ENCODE measurements at places on chromosomes 13 and 19. TPM values are rescaled to one million over a fixed set of nuclear protein-coding genes. Genes with fewer than 3 reads are reported as not detected.

GRCh38 chr19:42403586-42403985 is 13.5 kb upstream of the CNFN start:
- DNase-seq, result no peak
- H3K36me3 ChIP-seq, result peaks cover 1% of the 10 kb centered on the region
- H3K4me1 ChIP-seq, result 0 out of 2 replicates have a peak, but pooled peaks cover 4% of the 10 kb centered on the region
- H3K4me3 ChIP-seq, result no peak overlapping the region
- no peaks in the 10 kb centered on the region for H3K27me3 ChIP-seq

GRCh38 chr13:95703576-95703975 is 26.6 kb downstream of the DNAJC3 start:
- no peaks in the 10 kb centered on the region for H3K36me3 ChIP-seq
- peaks cover 2% of the 10 kb centered on the region for H3K4me1 ChIP-seq
- peak; percentile 26 for DNase-seq
- no peak overlapping the region for H3K27ac ChIP-seq
- H3K4me3 ChIP-seq, result no peak overlapping the region
- no peaks in the 10 kb centered on the region for H3K27me3 ChIP-seq

DNA sequence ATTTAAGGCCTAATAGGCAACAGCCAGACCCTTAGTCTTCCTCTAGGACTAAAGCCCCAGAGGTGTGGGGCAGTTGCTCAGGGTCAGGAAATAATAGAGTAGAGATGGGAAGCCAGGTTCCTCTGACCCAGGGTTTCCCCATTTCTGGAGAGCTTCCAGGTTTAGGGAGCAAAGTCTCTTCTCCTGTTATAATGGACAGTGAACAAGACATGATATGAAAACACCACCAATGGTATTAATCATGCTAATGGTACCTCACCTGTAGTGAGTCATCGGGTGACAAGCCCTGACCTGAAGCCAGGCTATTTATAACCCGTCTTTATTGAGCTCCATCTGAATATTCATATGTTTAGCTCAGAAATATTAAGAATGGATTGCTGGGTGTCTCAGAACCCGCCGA is 24.6 kb downstream of the BICRA start:
- H3K36me3 ChIP-seq, result peaks cover 2% of the 10 kb centered on the region
- H3K27ac ChIP-seq, result no peak overlapping the region
- no peak overlapping the region for H3K4me3 ChIP-seq

DNA sequence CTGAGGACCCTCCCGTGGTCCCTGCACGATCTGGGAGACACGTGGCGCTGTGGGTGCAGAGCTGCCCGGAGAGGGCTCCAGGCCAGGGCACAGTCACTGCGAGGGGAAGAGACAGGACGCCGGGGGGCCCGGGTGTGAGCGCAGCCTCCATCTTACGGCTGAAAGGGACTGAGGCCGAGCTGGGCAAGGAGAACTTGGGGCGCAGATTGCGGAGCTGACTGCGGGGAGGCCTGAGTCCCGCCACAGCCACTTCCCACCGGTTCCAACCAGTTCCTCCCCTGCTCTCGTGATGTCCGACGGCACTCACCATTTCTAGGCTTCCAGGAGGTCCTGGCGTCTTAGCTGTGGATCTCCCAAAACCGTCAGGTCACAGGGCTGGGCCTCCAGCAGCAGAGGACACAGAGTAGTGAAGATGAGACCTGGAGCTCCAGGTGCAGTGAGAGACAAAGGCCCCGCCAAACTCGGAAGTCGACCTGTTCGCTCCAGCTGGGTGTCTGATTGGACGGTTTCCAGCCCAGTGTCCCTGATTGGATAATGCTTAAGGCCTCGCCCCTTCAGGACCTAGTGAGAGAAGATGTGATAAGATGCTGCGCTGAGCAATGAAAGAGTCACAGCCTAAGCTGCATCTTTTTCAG is 4.8 kb upstream of the ZNF253 start:
- H3K4me3 ChIP-seq, result no peak overlapping the region
- no peaks in the 10 kb centered on the region for H3K36me3 ChIP-seq
- H3K4me1 ChIP-seq, result no peaks in the 10 kb centered on the region
- no peak overlapping the region for H3K27ac ChIP-seq

DNA sequence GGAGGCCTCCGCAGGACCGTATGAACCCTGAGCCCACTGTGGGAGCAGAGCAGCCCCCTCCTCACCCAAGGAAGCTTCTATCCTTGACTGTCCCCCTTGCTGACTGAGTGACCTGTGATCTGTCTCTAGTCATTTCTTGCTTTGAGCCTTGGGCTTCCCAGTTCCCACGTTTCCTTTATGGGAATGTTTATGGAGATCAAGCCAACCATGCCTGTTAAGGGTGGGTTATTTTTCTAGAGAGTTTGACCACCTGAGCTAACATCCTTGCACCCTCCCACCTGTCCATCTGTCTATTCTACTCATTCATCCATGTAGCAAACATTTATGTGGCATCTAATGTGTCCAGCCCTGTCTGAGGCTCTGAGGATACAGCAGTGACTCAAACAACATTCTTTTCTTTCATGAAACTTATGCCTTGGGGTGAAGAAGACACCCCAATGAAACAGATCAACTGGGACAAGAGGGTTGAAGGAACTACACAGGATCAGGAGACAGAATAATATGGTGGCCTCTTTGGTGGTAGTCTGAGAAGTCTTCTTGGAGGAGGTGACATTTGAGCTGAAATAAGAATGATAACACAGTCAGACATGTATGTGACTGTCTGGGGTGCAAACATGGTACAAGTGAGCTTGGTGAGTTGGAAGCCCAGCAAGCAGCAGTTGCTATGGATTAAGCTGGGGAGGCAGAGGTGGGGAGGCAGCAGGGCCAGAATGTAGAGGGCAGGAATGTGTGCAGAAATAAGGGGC is 30.5 kb downstream of the CERS4 start:
- H3K27ac ChIP-seq, result peak overlapping the region; percentile 18
- peaks cover 2% of the 10 kb centered on the region for H3K27me3 ChIP-seq
- peaks cover 10% of the 10 kb centered on the region for H3K4me1 ChIP-seq
- H3K4me3 ChIP-seq, result no peak overlapping the region

ZNF776 gene
- total RNA-seq, result 15.8 TPM

SLAIN1 gene
- total RNA-seq, result 0.36 TPM
